ENCODE measurements at places on chromosomes 6 and 20.

- no peak for DNase-seq
Measured at GRCh38 chr6:100506651-100507050, 41.9 kb upstream of the SIM1 start.

DNA sequence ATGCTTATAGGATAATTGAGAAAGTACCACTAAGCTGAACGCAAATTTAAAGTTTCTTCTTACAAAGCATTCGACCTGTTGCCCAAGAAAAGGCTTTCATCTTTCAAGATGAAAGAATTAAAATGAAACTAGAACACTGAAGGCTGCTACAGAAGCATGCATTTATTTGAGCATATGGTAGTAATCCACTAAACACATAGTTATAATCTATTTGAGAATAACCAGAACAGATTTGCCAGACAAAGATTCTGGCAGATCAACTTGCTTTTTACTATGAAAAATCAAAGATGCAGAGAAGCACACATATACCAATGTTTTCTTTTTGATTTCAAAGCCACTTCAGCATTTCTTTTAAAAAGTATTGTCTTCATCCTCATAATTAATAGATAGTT lies 412.2 kb downstream of the UTRN start:
- DNase-seq = no peak

DNA sequence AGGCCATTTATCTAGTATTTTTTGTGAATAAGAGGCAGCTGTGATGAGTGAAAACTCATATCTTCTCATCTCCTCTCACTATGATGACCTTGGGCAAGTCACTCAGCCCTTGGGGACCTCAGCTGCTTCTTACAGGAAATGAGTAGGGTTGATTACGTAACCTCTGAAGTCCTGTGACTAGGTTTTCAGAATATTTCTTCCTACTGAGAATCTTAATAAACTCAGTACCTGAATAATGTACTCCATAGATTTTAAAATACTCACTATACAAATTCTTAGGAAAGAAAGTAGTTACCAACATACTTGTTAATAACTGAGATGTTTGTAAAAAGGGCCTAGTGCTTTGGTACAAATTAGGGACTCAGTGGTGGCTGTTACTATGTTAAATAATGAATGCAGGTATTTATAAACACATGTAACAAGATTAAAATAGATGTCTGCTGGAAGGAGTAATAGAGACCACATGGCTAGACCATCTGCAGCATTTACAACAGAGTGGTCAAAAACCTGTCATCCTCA lies 60.9 kb downstream of the RPRD1B start:
- peak; percentile 35 for DNase-seq

- no peak for DNase-seq
Measured at GRCh38 chr20:37882961-37883712, 19.8 kb upstream of the VSTM2L start.

DNA sequence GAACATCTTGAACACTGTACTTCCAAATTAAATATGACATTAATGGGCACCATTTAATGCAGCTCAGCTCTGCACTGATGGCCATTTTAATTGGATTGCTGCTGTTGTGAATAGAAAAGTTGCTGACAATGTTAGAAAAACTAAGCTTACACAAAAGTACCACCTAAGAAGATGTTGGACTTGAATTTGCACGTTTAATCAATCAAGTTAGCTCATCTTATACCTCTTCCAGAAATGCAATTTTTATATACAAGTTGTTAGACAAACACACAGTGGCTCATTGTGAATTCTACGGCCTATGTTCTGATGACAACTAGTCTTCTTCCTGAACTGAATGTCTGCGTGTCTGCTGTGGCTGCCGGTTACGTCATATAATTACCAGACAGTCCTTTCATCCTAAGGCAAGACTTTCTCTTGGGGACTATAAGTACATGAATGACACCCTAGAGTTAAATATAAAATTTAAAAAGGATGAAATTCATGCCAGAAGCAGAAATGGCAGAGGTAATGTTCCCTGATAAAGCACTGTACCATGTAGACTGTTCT lies 330.2 kb downstream of the EPM2A start:
- no peak for DNase-seq

GRCh38 chr6:116170358-116171057 lies 44.6 kb upstream of the COL10A1 start:
- no peak for DNase-seq

DNA sequence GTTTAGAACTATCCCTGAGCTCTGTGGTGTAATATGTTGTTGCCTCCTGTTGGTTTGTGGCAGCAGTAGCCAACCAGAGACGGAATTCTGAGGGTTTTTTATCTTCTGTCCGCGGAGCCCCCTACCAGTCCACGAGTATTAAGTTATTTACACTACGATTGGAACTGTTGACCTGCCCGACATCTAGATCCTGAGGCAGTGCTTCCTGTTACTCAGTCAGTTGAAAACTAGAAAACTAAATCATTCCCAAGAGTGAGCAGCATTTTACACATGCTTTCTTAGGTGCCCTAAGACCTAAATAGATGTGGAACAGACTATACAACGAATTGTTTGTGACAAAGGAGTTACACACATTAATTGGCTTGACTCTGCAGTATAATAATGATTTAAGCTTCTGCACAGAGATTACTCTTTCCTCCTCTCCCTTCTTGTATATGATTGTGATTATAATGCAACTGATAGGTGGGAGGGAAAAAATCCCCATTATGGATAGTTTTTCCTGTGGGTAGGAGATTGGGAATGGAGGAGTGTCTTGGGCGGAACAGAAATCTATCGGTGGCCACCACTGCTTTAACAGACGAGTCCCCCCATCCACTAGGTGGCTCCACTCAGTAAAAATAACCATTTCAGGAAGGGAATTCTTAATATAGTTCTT lies 1.7 kb downstream of the LOC128125822 start:
- peak; percentile 28 for DNase-seq

GRCh38 chr20:63700199-63701050 lies 4.0 kb downstream of the TNFRSF6B start:
- no peak for DNase-seq

DNA sequence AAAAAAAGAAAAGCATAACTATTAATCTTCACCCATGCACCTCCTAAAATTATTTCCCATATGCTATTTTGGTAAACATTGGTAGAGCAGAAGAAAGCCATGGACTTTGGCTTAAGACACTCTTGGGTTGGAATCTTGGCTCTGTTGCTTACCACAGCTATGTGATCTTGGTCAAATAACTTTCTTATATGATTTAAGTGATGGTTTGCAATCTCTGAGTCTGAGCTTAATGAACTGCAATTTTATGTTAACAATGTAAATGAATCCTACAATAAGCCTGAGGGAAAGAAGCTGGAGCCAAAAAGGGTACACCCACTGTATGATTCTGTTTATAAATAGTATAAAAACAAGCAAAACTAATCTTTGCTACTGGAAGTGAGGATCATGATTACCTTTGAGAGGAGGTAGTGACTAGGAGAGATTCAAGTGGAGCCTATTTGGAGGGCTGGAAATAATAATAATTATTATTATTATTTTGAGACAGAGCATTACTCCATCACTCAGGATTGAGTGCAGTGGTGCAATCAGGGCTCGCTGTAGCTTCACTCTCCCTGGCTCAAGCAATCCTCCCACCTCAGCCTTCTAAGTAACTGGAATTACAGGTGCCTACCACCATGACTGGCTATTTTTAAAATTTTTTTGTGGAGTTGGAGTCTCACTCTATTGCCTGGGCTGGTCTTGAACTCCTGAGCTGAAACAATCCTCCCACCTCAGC lies 34.5 kb downstream of the ABRACL start:
- DNase-seq = no peak

GRCh38 chr6:23350752-23351453 lies 775.1 kb upstream of the NRSN1 start:
- no peak for DNase-seq

- no peak for DNase-seq
Measured at GRCh38 chr6:151073146-151073545, 166.6 kb upstream of the AKAP12 start.

DNA sequence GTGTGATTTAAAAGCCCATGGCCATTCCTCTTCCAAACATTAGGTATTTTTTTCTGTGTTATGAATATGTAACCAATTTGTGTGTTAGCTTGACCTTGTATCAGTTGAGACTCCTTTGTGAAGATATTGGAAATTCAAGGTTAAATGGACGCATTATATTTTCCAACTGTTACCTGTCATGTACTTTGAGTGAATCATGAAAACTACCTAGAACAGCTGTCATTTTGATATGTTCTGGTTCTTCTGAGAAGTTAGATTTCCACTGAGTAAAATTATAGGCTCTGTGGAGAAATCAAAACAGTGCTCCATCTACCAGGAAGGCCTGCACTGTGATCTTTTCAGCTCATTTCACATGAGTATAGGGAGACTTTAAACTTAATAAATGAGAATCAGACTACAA lies 470.0 kb downstream of the NKAIN2 start:
- DNase-seq = no peak

- no peak for DNase-seq
Measured at GRCh38 chr20:3092611-3093379, 8.3 kb upstream of the AVP start.

GRCh38 chr20:57753332-57754164 lies 43.7 kb upstream of the PMEPA1 start:
- no peak for DNase-seq

- DNase-seq = no peak
Measured at GRCh38 chr6:89799756-89800155, 19.8 kb downstream of the MDN1 start.

GRCh38 chr20:36880741-36881250 lies 4.9 kb downstream of the TLDC2 start:
- no peak for DNase-seq

Measured in T1000 (cell line).